ENCODE measurements at places on chromosomes 1 and 21. TPM values are rescaled to one million over a fixed set of nuclear protein-coding genes. Genes with fewer than 3 reads are reported as not detected.

GRCh38 chr21:33492571-33492970 lies 1.1 kb upstream of the DNAJC28 start:
- DNase-seq, result no peak

- DNase-seq, result no peak
Measured at GRCh38 chr1:41679531-41679930, 195.0 kb upstream of the EDN2 start.

CDCP2 gene
- total RNA-seq, result not detected

PTGFR gene
- total RNA-seq, result not detected

GRCh38 chr1:220982686-220983085 lies 103.4 kb downstream of the HLX start:
- no peak for DNase-seq

VPS26C gene
- total RNA-seq, result 80.1 TPM

UBE2Q1 gene
- 106 TPM for total RNA-seq

GRIK3 gene
- not detected for total RNA-seq

GRCh38 chr1:218633238-218633988 lies 288.3 kb downstream of the TGFB2 start:
- DNase-seq, result no peak

DNA sequence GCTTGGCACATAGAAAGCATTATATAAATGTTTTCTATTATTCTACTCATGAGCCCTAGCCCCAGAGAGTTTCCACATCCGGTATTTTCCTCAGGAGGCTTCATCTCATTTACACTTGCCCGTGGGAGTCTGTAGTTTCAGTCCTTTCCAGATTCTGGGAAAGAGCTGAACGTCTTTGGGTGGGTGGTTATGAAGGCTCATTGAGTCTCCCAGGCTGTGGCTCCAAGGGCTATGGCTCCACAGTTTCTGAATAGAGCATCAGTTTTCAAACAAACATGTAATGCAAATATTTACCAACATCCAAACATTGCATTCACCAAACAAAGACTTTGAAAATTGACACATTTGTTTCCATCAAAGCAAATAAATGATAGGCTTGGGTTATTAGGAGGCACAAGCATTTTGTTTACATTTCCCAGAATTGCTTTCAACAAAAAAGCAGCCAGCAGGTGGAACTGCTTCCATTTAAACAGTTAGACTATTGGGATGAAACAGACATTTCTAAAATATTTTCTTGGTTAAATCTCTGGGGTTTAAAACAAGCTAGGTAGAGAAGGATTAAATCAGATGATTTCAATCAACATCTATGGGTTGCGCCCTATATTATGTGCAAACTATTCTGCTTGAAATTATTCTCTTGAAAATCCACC lies 1.3 kb upstream of the LEMD1 start:
- no peak for DNase-seq

Data from activated CD4-positive, alpha-beta T cell treated with anti-CD3 and anti-CD28 coated beads, Interleukin-2, amount 10 ng/mL, durations not matched to agents 7 days and 5 days (primary cell).